NCI-H1436 (cell line): ENCODE measurements at places on chromosomes 7 and 10.

- no peak for DNase-seq
Measured at GRCh38 chr10:73590881-73591799, at the start of gene USP54. Gene USP54 (minus strand): TSS chr10:73591342. CDS start chr10:73575658, 15,684 bp downstream.

GRCh38 chr7:124887247-124887646, 42.4 kb downstream of the POT1 start:
- DNase-seq: no peak

DNA sequence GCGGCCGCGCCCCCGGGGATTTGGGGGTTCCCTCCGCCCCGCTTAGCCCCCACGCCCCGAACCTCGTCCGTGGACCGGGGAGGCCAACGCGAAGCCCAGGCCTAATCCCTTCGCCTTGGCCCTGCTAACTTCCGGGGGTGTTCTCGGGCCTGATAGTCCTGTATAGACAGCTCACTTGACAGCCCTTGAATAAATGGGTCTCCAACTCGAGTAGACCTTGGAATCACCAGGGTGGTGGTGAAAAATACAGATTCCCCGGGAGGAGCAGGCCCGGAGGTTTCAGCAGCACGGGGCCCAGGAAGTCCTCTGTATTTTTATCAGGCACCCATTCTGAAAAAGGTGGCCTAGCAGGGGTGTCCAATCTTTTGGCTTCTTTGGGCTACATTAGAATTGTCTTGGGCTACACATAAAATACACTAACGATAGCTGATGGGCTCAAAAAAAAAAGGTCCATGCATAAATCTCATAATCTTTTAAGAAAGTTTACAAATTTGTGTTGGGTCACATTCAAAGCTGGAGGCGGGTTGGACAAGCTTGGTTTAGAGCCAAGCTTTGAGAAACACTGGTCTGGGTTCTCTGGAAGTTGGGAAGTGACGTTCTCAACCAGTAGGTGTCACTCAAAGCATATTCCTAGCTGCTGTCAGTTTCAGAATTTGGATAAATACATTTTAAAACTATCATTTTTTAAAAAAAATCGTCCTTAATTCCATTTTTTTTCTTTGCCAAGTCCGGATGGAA, 221.7 kb downstream of the PHTF2 start:
- peak; percentile 51 for DNase-seq

DNA sequence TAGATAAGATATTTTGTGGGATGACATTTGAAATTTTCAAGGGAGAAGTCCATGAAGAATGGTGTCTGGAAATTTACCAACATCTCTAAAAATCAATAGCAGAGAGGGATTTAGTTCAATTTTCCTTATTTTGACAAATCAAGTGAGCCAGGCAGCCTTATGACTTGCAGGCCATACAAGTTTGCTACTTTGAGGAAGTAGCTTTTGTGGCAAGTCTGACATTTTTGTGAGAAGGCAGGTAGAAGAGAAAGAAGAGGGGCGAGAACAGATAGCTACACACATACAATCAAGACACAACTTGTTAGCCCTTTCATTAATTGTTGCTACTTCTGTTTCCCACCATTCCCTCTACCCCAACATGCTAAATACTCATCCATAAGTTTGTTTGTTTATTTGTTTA, 74.5 kb upstream of the OIT3 start:
- DNase-seq: no peak

GRCh38 chr10:12406764-12407400, 57.5 kb downstream of the CAMK1D start:
- DNase-seq: no peak

GRCh38 chr7:101905203-101905865, 87.9 kb downstream of the CUX1 start:
- DNase-seq: no peak
